ENCODE measurements at places on chromosomes 5 and 9. TPM values are rescaled to one million over a fixed set of nuclear protein-coding genes. Genes with fewer than 3 reads are reported as not detected.
A peak's percentile ranks its signal among the peaks of the same experiment; 100 is the strongest.

FAM200C gene
- 5.6 TPM for total RNA-seq

ANKRD31 gene
- total RNA-seq = 0.59 TPM

FGD3 gene
- total RNA-seq = 10.4 TPM

ELAVL2 gene
- 1.1 TPM for total RNA-seq

BTNL8 gene
- not detected for total RNA-seq

TMEFF1 gene
- 0.32 TPM for total RNA-seq

RAB3C gene
- total RNA-seq = 6.1 TPM

MAP1B gene
- total RNA-seq = 271 TPM

RNF180 gene
- total RNA-seq = 22.7 TPM

FRMD3 gene
- total RNA-seq = 14.1 TPM

TXNDC8 gene
- total RNA-seq = not detected

IFNA13 gene
- not detected for total RNA-seq

PRRC2B gene
- total RNA-seq = 143 TPM

MARCOL gene
- total RNA-seq = not detected

GRCh38 chr5:123091298-123092222 is 2.5 kb downstream of the PRDM6 start:
- DNase-seq = no peak

DNA sequence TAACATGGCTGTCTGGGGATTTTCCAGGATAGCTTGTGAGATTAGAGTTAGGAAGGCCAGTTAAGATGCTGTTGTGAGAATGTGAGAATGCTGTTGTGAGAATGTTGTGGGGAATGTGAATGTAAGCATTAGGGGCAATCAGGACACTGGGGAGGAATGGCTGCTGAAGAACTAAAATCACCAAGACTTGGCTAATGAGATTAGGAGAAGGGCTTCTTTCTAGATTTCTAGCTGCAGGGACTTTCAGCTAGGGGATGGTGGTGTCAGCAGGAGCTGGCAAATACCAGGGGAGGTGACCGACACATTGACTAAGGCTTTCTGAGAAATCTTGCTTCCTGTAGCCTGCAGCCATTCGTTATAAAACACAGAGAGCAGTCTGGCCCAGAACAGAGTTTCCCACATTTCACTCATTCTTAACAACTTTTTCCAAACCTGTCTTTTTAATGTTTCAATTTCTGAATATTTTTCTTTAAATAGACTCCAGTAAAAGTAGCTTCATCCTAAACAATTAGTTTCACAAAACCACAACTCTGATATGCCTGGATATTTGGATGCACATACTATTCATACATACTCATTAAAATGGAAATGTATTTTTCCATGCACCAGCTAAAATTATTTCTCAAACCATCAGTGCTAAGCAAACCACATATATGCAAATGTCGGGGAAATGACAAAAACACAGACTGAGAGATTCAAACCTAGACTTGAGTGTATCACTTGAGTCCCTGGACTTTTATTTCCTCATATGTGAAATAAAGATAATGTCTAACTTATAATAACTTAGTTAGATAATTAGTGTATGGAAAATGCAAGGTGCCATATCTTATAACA is 89.3 kb upstream of the TNC start:
- DNase-seq = no peak

DNA sequence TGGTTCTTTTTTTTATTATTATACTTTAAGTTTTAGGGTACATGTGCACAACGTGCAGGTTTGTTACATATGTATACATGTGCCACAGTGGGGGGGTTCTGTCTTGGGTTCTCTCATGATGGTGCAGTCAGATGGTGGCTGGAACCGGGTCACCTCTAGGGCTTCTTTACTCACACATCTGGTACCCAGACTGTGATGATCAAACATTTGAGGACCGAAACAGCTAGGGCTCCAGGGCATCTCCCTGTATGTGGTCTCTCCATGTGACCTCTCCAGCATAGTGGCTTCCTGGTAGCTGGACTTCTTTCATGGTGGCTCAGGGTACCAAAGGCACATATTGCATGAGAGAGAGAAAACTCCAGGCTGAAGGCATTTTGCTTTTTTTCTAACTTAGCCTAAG is 9.8 kb upstream of the CRHBP start:
- DNase-seq = no peak

DNA sequence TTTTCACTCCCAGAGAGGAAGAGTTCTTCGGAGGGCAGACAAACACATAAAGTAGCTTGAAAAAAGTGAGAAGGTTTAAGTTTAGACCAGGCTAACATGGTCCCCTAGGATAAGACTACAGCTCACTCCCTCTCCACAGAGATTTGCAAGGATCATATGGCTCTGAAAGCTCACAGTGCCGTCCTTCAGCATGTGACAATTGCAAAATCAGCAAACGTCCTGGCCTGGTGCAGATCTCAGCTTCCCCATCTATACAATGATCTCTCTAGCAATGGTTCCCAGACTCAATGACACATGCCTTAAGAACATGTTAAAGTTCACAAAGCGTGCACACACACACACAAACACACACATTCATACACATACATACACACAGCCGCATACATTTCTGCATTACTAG is 327.6 kb downstream of the ACTL7B start:
- DNase-seq = no peak

DNA sequence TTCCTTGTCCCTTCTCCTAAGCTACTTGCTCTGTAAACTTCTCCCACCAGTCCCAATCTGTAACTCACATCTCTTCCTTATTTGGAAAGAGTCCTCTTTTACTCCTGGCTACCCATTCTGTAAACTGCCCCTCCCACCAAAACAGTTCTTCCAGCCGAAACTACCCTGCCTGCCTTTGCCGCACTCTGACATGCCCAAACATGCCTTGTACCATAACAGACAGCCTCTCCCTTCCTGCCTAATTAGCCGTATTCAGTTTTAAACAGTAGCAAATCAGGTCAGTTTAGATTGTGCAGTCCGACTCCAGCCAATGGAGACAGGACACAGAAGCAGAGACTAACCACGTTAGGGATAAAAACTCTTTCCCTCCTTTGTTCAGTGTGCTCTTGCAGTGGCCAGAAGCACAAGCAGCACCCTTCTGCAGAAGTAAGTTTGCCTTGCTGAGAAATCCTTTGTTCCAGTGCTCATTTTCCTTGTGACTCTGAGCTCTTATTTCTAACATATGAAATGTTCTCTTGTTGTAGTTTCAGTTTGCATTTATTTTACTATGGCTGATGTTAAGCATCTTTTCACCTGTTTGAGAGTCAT is 5.4 kb upstream of the GLT6D1 start:
- DNase-seq = no peak

- DNase-seq = no peak
Measured at GRCh38 chr5:166562246-166562645, 1729.2 kb upstream of the WWC1 start.

- no peak for DNase-seq
Measured at GRCh38 chr9:136052472-136052880, 42.6 kb downstream of the NACC2 start.

- no peak for DNase-seq
Measured at GRCh38 chr5:114319236-114319635, 42.6 kb upstream of the KCNN2 start.

- DNase-seq = no peak
Measured at GRCh38 chr5:175842951-175843793, 28.2 kb upstream of the CPLX2 start.

- no peak for DNase-seq
Measured at GRCh38 chr5:77569409-77569808, 69.1 kb downstream of the OTP start.

DNA sequence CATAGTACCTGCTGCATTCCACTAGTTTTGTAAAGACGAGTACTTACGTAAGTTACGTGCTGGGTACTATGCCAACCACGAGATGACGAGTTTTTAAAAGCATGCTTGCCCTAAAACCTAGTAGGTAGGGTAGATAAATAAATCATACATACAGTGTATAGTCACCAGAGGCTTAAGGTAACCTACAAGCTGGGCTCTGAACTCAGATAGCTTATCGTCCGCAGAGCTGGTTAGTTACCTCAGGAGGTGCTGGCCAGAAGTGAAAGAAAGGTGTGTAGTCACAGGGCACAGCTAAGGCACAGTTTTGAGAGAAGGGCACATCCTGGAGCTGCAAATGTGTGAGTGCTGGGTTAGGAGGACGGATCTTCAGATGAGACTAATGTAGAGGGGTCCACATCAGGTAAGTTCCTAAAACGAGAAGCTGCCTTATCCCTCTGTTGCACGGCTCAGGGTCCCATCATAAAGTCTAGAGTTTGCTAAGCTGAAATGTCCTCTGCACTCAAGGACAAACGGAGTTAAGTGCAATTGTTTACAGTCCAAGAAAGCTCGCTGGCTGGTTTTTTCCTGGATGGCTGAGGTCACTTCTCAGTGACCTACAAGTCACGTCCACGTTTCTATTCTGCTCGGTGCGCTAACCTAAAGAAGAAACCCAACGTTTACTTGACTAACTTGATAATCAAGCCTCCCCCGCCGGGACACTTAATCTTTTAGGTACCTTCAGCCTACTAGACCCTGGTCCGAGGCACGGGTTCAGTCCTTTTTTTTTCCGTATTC is 1.1 kb upstream of the SNX24 start:
- no peak for DNase-seq

GRCh38 chr5:4651806-4652565 is 488.1 kb upstream of the ADAMTS16 start:
- no peak for DNase-seq

DNA sequence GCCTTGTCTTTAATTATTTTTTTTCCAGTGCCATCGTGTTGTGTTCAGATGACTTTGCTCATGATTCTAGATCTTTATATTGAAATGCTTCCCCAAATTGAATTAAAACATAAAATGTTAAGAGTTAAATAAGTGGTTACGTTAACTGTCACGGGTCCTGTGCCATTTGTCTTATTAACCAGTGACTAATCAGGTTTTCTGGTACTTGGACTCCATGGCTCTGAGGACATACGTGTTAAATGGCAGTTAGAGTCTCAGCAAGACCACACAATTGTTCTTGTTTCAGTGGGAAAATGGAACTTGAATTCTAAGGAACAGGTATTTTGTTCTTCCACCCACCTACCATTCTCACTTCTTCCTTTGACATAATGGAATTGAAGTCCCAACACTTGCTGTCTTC is 32.8 kb downstream of the ENTREP1 start:
- DNase-seq = no peak

DNA sequence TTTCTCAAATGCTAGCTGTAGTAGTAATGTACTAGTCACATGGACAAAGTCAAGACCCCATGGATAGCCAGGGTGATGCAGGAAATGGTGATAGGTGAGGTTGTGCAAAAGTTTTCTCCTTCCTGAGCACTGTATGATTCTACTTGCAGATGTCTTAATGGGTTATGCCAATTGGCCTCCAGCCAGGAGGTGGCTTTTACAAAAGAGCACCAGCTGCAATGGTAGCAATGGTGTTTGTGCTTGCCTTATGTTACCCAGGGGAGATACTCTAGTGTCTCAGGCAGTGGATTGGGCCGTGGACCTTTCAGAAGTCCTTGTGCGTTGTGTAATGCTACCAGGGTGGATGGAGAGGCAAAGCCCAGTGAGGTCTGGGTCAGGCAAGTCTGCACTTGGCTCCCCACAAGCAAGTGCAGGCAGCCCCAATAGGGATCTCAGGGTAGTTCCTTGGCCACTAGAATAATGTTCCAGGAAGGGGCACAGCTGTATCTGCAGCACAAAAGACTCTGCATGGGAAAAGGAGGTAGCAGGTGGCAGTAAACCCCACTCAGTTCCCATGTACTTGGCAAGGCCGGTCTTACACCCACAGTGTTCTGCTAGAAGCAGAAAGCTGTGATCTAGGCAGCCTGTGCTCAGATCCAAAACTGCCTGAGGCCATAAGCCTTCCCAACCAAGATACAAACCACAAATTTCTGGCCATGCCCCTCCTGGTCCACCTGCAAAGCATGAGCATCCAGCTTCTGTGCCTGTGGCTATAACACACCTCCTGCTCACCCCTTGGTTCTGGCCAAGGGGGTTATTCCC is 46.4 kb upstream of the EDIL3 start:
- DNase-seq = no peak

GRCh38 chr9:134434894-134435506 is 108.7 kb downstream of the RXRA start:
- peak; percentile 96 for DNase-seq

- DNase-seq = no peak
Measured at GRCh38 chr9:1217076-1217475, 166.9 kb downstream of the DMRT2 start.

GRCh38 chr5:87403899-87404298 is 8.8 kb downstream of the CCNH start:
- no peak for DNase-seq

GRCh38 chr5:138640646-138641254 is 65.5 kb upstream of the HSPA9 start:
- DNase-seq = peak; percentile 26

- no peak for DNase-seq
Measured at GRCh38 chr5:130462516-130462915, 558.3 kb downstream of the CHSY3 start.

DNA sequence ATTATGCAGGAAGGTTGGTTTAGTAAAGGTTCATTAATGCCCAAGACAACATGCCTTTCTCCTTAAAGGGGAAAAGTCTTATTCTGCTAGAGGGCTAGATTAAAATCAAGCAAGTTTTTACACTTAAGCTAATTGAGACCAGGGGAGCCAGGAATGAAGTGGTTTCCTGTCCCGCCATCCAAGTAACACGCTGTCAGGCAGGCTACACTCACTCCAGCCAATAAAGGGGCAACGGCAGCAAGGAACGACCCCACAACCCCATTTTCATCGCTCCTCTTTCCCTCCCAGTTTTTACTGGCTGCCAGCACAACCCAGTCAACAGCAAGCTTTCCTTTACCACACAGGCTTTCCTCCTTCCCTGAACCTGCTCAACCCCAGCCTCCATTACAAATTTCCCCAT is 225.1 kb downstream of the DCP2 start:
- no peak for DNase-seq

GRCh38 chr9:91844701-91845291 is 105.2 kb downstream of the ROR2 start:
- DNase-seq = no peak

GRCh38 chr5:107476783-107477182 is 194.0 kb downstream of the EFNA5 start:
- no peak for DNase-seq

DNA sequence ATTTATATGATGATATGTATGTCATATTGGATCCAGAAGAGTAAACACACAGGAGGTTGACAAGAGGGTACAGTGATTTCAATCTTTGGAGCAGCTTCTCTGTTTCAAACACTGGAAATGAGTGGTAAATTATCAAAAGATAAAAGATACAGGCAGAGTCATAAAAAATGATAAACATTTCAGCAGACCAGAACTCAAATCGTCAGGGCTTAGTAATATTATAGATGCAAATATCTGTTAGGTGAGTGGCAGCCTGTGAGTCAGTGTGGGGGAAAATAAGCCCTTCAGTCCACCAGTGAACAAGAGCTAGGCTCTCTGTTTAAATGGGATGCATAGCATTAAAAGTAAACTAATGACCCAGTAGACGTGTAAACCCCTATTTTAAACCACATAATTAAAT is 1378.1 kb downstream of the EFNA5 start:
- DNase-seq = no peak

GRCh38 chr5:133662578-133662977 is 50.2 kb upstream of the FSTL4 start:
- DNase-seq = no peak

DNA sequence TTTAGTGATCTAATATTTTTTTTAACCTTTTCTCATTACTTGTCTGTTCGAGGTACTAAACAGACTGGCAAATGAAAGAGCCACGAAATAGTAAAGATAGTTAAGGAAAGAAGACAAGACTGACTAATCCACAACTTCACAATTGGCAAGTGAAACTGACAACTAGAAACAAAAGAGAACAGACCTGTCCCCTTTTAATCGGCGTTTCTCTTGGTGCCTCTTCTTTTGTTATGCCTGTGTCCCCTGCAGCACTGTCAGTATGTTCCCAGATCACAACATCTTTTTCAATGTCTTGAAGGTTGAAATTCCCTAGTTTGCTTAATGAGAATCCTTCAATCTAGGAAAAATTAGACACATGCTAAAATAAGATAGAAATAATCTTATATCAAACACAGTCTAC is 26.1 kb downstream of the TUT7 start:
- no peak for DNase-seq
